ENCODE measurements at places on chromosomes 1 and 21.

DNA sequence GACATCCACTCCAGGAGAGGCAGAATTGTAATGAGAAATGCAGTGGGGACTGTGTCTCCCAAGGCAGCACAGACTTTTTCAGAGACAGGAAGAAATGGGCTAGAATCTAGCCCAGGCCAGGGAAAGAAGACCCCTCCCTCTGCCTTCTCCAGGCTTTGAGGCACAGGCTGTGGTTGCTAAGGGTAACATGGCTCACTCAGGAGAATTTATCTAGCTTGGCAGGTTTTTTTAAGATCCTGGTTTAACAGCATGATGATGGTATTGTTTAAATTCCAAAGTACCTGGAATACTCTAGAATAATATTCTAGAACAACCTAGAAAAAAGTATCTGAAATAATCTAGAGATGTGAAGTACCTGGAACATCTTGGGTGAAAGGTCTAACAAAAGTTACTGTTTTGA is 125.6 kb downstream of the URB2 start:
- no peak for DNase-seq

DNA sequence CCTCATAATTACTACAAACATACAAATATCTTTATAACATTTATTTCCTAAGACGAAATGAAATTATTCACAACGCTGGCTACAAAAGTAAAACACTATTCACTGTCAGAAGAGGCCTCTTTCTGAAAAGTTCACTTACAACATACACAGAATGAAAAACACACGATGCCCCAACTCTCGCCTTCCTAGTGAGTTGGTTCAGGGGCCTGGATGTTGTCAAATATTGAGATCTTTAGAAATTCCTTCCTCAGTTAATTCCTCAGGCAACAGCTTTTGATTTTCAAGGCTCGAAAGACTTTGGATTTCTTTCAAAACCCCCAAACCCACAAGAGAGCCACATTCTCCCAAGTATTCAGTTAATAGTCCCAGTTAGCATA is 14.2 kb upstream of the KCNE1 start:
- no peak for DNase-seq

DNA sequence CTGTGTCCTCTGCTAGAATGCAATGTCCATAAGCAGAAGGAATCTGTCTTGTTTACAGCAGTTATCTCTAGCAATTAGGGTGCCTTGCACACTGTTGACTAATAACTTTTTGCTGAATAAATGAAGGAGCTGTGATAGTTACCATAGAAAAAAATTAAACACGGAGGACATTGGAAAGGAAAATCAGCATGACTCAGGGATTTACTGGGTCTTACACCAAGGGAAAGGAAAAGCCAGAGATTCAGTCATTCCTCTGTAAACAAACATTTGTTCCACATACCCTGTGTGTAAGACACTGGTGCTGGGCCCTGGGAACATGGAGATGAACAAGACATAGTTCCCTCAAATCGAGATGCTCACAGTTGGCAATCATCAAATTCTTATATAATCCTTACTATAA is 183.3 kb downstream of the PTGER3 start:
- no peak for DNase-seq

- no peak for DNase-seq
These were observed 52.0 kb upstream of the SMYD2 start for GRCh38 chr1:214228976-214229375.

- no peak for DNase-seq
These were observed 17.1 kb upstream of the APOBEC4 start for GRCh38 chr1:183670169-183670568.

DNA sequence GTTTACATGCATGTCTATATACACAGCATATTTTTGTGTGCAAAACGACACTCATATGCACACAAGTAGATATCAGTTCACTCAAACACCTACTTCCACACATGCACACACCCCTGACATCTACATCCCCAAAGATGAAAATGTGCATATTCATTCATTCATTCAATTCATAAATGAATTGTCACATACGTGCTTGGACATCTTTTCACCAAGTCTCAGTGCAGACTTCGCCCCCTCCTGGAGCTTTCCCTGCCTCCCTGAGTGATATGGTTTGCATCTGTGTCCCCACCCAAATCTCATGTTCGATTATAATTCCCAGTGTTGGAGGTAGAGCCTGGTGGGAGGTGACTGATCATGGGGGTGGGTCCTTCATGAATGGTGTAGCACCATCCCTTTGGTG is 53.1 kb downstream of the CAMK2N1 start:
- DNase-seq = no peak

DNA sequence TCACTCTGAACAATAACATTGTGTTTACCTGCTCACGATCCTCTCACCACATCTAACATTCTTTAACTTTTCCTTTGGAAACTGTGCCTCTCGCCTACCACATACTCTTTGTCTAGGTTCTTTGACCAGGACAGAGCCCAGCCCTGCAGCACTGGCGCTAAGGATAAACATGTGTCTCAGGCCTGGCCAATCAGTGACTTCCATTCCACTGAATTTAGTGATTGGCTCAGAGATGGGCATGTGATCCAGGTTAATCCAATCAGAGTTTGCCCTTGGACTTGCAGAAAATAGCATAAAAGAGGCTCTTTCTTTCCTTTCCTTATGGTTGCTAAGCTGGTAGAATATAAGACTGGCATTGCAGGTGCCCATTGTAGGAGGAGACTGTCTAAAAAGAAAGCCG is 605.7 kb downstream of the MATN1 start:
- no peak for DNase-seq

DNA sequence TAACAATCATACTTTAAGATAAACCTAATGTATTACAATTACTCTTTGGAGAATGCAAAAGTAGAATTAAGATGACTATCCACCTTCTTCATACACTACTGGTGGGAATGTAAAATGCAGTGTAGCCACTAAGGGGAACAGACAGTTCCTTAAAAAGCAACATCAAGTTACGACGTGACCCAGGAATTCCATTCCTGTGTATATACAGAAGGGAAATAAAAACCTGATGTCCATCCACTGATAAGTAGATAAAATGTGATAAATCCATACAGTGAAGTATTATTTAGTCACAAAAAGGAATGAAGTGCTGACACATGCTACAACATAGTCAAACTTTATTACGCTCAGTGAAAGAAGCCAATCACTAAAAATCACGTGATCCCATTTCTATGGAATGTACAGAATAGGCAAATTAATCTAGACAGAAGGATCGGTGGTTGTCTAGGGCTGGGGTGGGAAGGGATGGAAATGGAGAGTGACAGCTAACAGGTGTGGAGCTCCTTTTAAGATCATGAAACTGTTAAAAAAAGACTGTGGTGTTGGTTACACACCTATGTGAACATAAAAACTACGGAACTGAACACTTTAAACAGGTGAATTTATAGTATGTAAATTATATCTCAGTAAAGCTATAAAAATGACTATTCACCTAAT is 42.1 kb downstream of the NRIP1 start:
- DNase-seq = no peak

DNA sequence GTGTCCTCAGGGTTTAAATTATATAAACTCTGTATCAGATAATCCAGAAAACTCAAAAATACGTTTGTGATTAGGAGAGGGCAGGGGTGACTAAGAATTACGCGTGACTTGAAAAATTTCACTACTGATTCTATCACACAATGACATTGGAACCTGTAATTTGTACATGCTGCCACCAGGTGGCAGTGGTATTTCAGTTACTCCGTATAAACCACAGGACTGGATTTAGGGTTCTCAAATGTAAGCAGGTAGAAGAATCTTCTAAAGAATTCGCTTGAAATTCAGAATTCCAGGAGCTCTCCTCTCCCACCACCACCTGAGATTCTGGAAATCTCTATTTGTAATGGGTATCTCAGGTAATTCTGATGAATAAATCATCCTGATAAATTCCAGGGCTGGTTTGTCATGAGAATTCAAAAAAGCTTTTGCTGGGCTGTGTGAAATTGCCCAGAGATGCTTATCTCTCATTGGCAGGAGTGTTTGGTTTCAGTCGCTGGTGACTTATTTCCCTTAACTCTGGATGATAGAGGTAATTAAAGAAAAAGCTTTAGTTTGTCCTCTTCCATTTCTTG is 1.7 kb upstream of the KRTAP7-1 start:
- no peak for DNase-seq

DNA sequence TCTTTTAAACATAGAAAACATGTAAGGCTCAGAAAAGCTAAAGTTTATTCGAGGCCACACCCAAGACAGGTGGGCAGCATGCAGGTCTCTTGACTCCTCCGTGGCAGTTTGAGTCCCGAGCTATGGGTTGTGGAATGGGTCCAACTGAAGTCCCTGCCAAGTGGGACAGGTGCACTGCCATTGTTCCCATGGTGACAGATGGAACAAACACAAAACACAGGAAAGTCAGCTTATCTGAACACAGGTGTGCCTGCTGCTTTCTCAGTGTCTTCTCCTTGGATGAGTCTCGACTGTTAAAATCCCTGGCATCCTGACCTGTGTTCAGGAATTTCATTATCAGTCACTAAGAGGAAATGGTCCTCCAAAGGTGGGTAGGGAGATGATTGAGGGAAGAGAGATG is 99.0 kb upstream of the RAB4A start:
- no peak for DNase-seq

DNA sequence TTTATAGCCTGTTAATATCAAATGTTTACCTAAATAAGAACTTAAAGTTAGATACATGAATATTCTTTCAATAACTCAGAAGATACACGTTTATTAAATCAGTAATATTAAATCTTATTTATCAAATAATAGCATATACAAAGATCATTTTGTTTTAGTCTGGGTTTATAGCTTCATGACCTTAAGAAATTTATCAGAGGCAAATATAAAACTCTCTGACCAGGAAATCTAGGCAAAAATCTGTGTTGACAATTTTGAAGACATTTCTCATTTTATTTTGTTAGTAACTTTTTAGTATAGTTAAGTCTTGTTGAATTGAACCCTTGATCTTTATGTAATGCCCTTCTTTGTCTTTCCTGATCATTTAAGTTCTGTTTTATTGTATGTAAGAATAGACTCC is 46.4 kb downstream of the PRKACB start:
- no peak for DNase-seq

DNA sequence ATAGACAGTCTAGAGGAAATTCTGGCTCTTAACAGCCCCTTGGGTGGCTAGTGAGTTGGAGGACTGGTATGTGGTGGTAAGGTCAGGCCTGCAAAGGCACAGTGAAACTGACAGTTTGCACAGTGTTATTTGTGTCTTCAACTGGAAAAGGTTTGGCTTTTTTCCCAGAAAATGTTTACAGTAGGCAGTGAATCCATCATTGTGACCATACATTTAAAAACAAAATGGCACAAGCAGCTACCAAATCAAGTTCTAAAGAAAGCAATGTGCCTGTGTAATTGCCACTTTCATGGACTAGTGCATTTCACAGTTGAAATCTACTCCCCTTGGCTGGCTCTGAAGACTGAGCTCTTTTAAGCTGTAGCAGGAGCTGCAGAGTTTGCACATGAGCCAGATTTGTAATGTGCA is 24.8 kb downstream of the ATPAF1 start:
- DNase-seq = no peak

DNA sequence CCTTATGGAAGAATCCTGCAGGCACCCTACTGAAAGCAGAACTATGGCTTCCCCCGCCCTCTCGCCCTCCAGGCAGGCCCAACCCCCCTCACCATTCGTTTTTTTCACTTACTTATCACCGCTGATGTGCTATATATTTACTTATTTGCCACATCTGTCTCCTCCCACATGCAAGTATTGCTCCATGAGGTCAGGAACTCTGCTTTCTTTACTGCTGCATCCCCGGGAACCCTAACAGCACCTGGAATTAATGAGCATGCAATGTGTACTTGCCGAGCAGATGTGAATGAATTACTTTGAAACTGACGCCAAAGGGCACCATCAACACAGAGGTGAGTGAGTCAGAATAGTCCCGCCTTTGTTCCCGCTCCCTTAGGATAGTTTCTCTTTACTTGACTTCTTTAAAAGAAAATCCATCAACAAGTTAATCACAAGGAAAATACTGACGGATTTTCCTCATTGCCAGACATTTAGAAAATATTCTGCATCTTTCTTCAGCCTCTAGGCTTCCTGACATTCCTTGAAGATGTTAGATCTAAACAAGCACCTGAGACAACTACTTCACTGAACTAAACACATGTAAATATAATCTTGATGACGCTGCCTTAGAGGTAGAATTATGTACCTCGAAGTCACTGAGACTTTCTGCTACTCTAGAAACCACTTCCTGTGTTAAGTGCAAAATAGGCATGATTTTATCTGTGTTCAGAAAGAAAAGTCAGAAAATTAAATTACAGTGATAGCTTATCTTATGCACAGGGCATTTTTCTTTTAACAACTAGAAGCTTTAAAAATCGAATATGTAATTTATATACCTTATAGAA is 17.5 kb upstream of the RAB4A start:
- DNase-seq = no peak
